ENCODE measurements at places on chromosomes 13 and 19.

- DNase-seq, result no peak
- H3K36me3 ChIP-seq, result no peaks in the 10 kb centered on the region
- H3K4me1 ChIP-seq, result no peaks in the 10 kb centered on the region
- no peaks in the 10 kb centered on the region for H3K27me3 ChIP-seq
Measured at GRCh38 chr19:11873762-11874161, 13.8 kb upstream of the ZNF69 start.

DNA sequence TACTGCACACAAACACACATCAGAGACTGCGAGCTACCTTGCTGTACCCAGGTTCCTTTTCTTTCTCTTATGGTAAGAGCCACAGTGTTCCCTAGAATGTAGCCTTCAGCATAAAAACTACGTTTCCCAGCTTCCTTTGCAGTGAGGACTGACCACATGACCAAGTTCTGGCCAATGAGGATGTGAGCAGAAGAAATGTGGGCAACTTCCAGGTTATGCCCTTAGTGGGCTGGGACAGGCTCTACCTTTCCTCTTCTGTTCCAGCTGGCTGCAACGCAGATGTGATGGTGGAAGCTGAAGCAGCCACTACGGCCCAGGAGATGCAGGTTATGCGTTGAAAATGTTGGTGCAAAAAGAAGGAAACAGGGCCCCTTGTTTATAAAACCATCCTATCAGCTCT, 27.5 kb downstream of the VRK3 start:
- no peak for DNase-seq
- H3K4me3 ChIP-seq, result no peak overlapping the region
- peaks cover 76% of the 10 kb centered on the region for H3K36me3 ChIP-seq
- H3K27ac ChIP-seq, result no peak overlapping the region
- no peaks in the 10 kb centered on the region for H3K27me3 ChIP-seq

DNA sequence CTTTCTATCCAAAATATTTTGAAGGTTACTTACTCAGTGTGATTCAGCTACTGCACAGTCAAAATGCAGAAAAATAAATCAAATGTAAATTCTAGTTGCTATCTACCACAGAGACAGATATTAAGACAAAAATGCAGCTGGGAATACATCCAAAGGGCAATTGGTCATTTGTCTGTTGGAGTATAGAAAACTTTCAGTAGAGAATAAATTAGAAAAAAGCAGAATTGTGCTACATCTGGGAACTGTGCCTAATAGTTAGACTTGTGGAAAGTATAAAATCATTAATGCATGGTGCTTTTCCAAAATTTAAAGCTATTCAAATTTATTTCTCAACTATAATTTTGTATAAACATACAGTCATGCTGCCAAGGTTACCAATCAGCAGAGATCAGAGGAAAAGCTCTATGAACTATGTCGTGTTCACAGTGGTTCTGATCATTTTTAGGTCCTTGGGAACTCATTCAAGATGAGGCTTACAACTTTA, 1635.8 kb downstream of the PCDH9 start:
- no peaks in the 10 kb centered on the region for H3K36me3 ChIP-seq
- no peak overlapping the region for H3K27ac ChIP-seq

- H3K4me1 ChIP-seq, result peaks cover 64% of the 10 kb centered on the region
- H3K4me3 ChIP-seq, result no peak overlapping the region
- DNase-seq, result no peak
- no peaks in the 10 kb centered on the region for H3K36me3 ChIP-seq
Measured at GRCh38 chr13:41501281-41501680, 43.9 kb downstream of the RGCC start.

GRCh38 chr19:51783372-51783771, 11.6 kb upstream of the FPR3 start:
- H3K27me3 ChIP-seq, result no peaks in the 10 kb centered on the region
- H3K36me3 ChIP-seq, result no peaks in the 10 kb centered on the region
- no peak for DNase-seq
